NCI-H1092 (cell line): ENCODE measurements at places on chromosomes 7 and 10.

DNA sequence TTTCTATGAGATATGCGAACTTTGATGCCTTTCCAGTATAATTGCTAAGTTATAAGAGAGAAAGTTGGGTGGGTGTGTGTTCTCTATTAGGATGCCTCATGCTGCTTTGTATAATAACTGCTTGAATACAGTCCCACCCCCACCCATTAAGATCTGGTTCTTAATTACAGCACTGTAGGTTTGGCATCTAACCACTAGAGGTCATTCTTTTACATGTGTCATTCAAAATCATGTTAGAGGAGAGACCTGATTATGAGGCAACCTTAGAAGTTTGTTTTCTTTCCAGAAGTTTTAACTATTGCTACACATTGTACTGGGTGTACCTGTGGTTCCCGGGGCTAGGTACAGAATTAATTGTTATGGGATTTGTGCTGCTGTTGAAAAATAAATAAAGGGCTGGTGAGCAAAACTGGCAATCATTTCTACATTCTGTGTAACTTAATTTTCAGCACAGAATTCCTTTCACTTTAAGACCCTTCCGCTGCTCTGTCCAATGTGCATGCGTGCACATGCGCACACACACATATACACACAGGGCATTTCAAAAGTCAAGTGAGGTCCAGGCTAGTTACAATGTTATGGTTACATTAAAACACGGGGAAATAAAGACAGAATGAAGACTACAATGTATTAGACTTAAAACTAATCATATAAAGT is 1156.3 kb downstream of the SORCS3 start:
- no peak for DNase-seq

- DNase-seq: no peak
Observed at GRCh38 chr10:18583575-18584270, 67.7 kb downstream of the NSUN6 start.

GRCh38 chr10:42962110-42962901 is 114.6 kb upstream of the RET start:
- DNase-seq: no peak

DNA sequence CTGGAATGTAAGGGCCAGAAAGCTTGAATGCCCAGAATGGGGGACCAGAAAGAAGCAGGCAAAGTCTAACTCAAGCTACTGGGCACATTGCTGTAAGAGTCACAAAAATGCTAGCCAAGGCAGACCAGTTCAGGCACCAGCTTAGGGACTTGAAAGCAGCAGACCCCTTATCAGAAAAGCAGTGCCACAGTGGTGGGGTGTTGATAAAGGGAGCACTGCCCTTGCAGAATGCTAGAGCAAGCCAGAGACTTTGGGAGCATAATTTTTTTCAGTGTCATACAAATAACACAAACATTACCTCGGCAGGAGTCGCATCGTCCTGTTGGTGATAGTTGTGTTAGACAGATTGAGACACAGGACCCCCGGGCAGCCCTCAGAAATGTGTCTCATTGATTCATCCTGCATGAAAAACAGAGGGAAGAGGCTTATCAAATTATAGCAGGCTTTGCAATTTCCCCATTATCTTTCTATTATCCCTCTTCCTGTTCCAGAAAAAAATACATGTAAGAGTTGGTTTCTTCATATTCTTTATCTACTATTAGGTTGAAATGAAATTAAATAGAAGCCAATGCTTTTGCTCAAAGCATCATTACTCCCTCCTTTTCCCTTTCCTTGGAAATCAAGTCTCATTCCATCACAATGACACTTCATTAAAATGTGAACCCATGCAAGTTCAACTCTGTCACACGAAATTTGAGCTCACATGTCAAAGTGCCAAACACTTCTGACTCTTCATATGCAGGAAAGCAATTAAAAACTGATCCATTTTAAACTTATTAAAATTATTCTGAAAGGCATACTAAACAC is 13.4 kb downstream of the LRRC17 start:
- no peak for DNase-seq

DNA sequence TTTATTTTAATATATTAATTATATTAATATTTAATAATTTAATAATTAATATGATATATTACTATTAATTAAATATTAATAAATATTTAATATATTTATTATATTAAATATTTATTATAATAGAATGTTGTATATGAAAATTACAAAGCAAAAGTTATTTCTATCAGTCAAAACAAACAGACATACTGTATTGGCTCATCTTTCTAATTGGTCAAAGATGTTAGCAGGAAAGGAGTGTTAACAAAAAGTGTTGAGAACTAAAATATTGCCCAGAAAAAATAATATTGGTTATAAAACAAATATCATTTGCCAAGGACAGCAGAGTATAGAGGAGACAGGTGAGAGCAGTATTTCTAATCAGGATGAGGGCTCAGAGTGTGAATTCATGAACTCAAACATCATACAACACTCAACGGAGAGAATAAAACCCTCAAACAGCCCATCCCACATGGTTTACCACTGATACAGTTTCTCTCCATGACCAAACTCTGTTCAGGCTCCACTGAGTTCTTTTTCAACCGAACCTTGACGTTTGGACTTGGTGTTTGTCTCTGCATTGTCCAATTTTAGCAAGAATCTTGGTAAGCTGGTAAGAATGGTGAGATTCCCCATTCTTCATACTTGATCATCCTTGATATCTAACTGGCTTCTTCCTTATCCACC is 58.0 kb downstream of the TSPAN12 start:
- DNase-seq: no peak

- DNase-seq: no peak
Observed at GRCh38 chr7:155795401-155795800, 16.9 kb downstream of the SHH start.

DNA sequence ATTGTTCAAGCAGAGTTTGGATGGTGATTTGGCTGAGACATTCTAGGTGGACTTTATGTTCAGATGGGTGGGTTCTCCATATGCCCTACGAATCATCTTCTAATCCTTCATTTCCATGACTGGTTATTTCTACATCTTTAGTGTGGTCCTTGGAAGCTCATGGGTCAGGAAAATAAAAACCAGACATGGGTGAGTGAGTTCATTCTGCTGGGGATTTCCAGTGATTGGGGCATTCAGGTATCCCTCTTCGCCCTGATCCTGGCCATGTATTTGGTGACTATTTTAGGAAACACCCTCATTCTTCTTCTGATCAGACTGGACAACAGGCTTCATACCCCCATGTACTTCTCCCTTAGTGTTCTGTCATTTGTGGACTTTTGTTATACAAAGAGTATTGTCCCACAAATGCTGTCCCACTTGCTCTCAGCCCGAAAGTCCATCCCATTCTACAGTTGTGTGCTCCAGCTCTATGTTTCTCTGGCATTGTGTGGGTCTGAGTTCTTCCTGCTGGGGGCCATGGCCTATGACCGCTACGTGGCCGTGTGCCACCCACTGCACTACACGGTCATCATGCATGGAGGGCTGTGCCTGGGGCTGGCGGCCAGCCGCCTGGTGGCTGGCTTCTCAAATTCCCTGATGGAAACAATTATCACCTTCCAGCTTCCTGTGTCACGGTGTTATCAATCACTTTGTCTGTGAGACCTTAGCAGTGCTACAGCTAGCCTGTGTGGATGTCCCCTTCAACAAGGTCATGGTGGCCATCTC is 19.2 kb upstream of the OR6B1 start:
- DNase-seq: no peak

DNA sequence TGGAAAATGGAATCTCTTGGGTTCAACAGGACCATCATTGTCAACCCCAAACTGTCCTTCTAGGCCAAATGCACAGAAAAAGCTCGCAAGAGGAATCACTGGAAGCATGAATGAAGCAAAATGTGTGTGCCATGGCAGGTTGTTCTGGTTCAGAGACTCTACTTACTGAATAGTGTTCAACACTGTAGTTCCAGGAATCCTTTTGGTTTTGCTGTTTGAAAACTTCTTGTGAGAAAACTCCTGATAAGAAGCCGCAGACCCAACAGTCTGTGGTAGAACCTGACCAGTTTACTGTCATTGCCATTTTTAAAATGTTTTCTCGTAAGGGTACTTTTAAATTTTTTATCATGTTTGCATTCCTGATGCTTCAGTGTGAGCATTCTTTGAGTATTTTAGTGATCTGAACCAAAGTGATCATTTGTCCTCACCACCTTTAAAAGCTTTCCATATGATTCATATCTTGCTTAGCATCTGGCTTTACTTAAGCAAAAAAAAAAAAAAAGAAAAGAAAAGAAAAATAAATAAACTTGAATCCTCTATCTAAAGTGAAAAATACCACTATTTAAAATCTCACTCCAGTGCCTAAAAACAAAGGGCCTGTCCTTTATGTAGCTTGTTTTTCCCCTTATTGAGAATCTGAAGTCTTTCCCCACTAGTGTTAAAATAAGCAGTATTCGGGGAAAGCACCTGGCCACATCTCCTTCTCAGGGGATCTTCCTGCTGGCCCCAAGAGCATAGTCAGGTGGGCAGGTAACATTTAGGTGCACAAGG is 92.4 kb downstream of the WNT2 start:
- no peak for DNase-seq

DNA sequence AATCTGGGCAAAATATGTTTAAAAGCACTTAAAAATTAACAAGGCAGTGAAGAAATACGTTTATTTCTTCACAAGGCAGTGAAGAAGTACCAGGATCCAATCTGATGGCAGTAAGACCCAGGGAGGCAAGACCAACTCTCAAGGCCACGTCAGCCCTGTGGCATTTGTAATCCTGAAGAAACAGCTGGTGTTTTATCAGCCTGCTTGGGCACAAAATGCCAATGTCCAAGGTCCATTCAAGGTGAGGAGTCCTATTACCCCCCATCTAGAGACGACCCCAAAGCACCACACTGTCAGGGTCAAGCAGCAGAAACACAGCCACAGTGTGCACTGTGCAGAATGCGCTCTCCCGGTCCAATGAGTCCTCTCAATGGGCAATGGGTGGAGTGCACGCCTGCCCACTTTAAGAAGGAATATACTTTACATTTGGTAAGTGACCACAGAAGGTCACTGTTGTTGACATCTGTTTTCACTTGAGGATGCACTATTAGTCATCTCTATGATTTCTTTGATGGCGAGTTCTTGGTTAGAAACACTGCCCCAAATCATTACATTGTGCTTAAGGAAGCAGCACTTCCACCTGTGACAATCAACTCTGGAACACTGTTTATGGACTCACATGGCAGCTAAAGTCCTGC is 12.8 kb downstream of the CPXM2 start:
- DNase-seq: no peak

DNA sequence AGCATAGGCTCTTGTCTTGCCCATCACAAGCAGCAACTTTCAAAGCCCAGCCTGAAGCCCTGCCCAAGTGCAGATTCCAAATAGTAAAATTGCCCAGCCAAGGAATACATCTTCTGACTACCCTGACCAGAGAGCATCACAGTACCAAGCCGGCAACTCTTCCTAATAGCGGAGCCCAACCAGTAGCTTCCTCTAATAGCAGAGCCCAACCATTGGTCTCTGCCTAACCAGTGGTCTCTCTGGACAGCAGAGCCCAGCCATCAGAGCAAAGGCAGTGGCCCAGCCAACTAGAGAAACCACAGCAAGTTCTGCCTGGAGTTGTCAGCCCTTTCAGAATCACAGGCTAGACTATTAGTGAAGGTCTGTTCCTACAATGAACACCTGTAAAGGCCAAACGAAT is 285.6 kb downstream of the HGF start:
- peak; percentile 39 for DNase-seq

- DNase-seq: peak; percentile 35
Observed at GRCh38 chr7:117750612-117751563, 122.4 kb downstream of the CTTNBP2 start.

GRCh38 chr10:89032141-89032891 is 41.7 kb downstream of the FAS start:
- DNase-seq: no peak

DNA sequence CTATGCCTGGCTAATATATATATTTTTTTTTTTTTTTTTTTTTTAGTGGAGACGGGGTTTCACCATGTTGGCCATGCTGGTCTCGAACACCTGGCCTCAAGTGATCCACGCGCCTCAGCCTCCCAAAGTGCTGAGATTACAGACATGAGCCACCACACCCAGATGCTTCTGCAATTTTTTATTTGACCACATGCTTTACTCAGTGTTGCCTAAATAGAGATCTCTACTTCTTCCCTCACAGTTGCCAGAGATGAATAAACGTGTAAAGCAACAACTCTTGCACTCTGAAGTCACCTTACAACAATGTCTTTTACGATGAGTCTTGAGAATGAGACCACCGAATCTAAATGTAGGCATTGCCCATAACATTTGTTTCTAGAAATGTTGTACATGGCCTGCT is 107.9 kb upstream of the FRMD4A start:
- no peak for DNase-seq

DNA sequence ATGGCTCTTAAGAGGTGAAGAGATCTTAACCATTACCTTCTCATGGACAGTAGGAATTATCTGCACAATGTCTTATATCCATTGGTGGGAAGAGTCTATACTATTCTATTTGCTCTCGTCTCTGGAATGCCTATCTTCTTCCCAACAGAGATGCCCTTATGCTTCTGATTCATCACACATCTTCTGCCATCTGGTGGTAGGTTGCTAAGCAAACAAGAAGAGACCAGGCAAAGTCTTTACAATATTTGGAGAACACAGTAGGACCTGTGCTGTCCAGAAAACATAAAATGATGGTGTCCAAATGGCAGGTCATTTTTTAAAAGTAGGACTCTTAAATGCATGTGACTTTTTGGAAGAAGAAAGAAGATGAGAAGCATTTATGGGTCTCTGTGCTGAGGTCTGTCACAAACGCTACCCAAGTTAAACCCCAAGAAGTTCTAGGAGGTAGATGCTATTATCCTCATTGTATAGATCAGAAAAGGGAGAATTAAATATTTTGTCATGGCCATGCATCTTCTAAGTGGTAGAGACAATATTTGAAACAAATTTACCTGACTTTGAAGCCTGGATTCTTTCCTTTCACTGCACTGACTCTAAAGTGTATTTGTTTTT is 67.8 kb upstream of the NXPH1 start:
- peak; percentile 24 for DNase-seq

DNA sequence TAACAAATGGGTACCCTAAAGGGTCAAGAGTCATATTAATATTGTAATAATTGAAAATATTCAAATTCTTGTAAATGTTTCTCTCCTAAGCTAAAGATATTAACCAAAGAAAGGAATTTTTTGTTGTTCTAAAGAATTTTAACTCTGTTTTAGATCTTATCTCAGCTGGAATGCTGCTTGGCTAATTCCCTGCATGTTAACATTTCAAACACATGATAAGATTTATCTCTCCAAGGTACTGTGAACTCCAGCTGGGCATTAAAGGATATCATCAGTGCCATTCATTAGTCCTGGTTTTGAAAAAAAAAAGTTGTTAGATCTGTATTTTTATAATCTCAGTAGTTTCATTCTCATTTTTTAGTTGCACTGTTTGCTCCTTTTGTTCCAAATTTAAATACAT is 76.9 kb downstream of the MAPK8 start:
- no peak for DNase-seq

DNA sequence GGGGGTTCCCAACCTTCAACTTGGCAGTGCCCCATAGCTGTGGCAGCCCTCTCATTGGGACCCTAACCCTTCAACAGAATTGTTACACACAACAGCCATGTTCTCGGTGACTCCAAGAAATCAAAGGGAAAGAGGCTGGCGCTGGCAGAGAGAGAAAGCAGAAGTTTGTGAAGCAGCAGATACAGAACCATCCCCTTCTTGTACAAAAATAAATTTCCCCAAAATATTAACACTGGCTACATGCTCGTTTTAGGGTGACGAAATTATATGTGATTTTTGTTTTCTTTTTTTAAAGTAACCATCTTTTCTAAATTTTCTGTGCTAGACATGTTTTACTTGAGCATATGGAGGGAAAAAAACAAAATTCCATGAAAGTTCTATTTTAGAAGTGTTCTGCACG is 45.2 kb upstream of the SAMD8 start:
- DNase-seq: no peak

- no peak for DNase-seq
Observed at GRCh38 chr7:6705959-6706665, 635 bp downstream of the ZNF12 start.

- DNase-seq: no peak
Observed at GRCh38 chr10:8174762-8175161, 120.3 kb downstream of the GATA3 start.
